Activated gamma-delta T cell treated with anti-CD3 and anti-CD28 coated beads, Interleukin-2, amount 50 U/mL, for 16 hours (primary cell): ENCODE measurements at places on chromosomes 6 and 20.

DNA sequence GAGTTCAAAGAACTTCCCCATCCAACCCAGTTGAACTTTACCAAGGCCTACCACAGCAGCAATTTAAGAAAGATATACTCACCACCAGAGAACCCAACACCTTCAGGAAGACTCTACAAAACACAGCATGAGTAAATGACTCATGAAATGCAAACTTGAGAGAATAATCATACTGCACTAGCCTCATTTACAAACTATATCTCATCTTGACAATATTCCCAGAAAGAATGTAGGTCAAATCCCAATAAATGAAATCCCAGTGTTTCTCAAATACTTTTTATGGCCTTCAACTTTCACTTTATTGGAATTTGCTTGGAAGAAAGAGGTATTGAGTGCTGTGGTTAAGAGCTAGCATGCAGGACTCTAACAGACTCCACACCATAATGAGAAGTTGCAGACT lies 60.0 kb downstream of the FYN start:
- no peak for DNase-seq

DNA sequence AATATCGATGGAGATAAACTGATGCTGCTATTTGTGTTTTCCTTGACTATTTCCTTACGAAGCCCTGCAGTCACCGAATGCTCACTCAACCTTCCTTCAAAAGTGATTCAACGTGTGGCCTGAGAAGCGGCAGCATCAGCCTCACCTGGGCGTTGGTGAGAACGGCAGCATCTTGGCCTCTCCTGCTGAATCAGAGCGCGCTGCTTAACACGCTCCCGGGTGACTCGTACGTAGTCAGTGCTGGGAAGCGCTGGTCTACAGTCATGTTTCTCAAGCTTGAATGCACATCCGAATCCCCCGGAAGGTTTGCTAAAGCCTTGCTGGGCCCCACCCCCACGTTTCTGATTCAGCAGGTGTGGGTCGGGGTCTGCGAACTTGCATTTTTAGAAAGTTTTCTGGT lies 214.1 kb upstream of the RREB1 start:
- DNase-seq: no peak

- no peak for DNase-seq
Measured at GRCh38 chr20:49288250-49288751, 10.4 kb upstream of the ZNFX1 start.

GRCh38 chr6:133754298-133754697 lies 134.6 kb upstream of the TCF21 start:
- DNase-seq: no peak

GRCh38 chr6:46876126-46876525 lies 45.6 kb downstream of the ADGRF5 start:
- DNase-seq: no peak

DNA sequence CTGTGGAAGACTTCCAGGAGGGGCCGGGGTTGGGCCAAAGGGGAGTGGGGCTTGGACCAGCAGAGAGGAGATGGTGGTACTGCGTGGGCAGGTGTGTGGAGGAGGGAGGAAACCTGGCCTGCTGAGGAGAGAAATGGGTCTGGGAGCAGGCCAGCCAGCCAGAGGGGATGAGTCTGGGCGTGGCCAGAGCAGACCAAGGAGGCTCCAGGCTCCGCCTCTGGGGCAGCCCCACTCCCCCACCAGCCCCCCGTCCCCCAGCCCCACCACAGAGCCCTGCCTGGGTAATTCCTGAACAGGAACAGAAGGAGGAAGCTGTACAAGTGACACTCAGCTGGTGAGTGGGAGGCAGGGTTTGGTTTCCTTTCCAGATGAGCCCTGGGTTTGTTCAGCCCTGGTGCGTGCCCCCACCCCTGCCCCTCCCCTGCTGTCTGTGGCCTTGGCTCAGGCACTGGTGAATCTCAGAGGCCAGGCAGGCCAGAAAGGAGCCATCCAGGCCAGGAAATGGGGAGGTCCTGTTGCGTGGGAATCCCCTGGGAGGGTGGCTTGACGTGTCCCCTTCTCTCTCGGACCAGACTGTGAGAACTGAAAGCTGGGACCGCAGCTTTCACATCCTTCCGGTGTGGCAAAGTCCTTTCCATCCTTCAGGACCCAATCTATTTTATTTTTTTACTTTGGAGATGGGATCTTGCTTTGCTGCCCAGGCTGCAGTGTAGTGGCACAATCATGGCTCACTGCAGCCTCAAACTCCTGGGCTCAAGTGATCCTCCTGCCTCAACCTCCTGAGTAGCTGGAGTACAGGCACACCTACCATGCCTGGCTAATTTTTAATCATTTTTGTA lies 9.4 kb upstream of the SRC start:
- no peak for DNase-seq

- no peak for DNase-seq
Measured at GRCh38 chr20:57782631-57783041, 72.8 kb upstream of the PMEPA1 start.

GRCh38 chr6:81557811-81558210 lies 194.7 kb downstream of the TENT5A start:
- no peak for DNase-seq

DNA sequence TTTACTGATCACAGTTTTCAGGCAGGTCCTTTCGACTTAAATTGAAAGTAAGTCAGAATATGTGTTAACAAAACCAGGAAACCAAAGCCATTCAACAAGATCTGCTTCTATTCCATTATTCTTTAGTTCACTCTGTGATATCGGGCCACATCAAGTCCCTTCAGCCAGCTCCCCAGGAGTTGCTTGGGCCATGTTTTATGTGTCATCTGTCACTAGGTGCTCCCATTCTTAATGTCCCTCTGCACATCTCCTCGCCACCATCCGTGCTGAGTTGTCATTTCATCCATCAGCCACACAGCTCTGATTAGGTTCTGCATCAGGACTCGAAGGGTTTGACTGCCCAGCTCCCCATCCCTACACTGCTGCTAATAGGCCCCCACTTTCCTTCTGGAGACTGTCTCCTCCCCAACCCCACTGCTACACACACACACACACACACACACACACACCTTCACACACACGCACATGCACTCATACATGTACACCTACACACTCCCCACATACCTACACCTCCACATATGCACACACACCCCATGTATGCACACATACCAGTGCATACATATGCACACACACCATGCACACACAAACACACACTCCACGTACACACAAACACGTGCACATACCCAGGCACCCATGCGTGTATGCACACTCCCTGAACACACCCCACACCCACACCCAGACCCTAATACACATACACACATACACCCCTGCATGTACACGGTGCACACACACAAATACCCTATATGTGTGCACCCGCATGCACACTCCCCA lies 143.3 kb upstream of the GMDS start:
- no peak for DNase-seq

- DNase-seq: no peak
Measured at GRCh38 chr20:19947611-19948264, 69.4 kb upstream of the NAA20 start.

DNA sequence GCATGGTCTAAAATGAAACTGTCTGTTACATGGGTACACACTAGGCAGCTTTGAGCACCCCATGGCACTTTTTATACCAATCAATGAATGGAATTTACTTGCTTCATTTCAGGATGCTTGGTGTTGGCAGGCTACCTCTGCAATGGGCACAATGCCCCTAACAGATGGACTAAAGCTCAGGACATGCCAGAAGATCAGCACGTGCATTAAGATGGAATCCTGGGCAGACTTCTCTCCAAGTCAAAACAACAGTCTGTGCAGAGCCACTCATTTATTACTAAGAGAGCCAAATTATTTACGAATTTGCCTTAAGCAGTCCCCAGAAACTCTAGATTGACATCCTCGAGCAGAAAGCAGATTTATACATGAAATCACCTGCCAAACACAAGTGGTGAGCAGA lies 55.8 kb upstream of the SCML4 start:
- DNase-seq: no peak

DNA sequence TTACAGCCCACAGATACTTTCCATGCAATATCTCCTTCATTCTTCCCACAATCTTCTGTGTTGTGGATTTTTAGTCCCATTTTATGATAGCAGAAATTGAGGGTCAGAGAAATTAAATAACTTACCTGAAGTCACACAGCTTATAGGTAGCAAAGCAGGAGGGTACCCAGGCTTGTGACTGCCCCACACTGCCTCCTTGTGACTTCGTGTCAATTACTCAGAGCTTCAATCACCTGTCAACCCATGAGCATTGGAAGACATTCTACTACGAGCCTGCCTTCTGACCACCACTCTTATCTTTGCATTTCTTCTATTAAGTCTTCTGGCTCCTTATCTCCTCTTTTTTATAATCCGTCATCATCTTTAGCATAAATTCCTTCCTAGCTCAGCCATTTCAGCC lies 71.6 kb upstream of the NRSN1 start:
- no peak for DNase-seq

DNA sequence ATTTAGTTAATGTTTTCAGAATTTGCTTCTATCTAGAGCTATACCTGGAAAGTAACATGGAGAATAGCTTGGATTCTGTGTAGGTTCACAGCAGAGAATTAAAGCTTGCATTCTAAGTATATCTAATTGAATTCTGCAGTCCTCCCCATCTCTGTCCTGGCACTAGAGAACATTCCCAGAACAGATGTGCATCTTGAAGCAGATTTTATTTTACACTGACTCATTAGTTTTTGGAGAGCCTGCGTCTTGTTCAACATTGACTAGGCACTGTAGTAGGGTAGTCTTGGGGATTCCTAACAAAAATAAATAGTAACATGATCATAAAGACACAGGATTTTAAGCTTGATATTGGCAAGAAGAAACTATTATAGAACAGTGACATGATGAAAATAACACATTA lies 36.2 kb upstream of the BAG2 start:
- DNase-seq: no peak

DNA sequence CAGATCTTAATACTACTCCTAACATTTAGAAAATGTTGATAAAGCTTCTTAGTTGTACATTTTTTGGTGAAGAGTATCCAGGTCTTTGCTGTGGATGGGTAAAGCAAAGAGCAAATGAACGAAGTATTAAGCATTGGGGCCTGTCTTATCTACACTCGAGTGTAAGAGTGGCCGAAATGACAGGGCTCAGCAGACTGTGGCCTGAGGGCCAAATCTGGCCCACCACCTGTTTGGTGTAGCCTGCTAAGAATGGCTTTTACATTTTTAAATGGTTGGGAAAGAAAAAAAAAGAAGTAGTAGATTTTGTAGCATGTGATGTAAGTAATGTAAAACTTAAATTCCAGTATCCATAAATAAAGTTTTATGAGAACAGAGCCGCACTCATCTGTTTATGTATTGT lies 19.4 kb upstream of the MAPK13 start:
- no peak for DNase-seq

GRCh38 chr6:166271376-166271765 lies 36.8 kb downstream of the PRR18 start:
- DNase-seq: no peak

- no peak for DNase-seq
Measured at GRCh38 chr20:57770852-57771720, 61.3 kb upstream of the PMEPA1 start.

GRCh38 chr6:5490501-5491069 lies 229.3 kb downstream of the FARS2 start:
- no peak for DNase-seq

DNA sequence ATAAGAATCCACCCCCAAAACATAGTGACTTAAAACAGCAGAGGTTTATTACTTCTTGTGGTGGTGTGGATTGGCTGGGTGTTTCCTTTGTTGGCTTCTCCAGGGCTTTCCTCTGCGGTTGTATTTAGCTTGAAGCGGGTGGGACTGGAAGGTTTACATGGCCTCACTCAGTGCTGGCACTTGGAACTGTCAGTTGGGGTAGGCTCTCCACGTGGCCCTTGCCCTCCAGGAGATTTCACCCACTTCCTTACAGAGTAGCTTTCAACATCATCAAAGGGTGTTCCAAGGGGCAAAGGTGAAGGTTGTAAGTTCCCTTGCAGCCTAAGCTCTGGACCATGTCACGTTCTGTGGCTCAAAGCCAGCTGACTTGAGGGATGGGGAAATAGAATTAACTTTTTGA lies 32.5 kb upstream of the NKX2-2 start:
- no peak for DNase-seq

DNA sequence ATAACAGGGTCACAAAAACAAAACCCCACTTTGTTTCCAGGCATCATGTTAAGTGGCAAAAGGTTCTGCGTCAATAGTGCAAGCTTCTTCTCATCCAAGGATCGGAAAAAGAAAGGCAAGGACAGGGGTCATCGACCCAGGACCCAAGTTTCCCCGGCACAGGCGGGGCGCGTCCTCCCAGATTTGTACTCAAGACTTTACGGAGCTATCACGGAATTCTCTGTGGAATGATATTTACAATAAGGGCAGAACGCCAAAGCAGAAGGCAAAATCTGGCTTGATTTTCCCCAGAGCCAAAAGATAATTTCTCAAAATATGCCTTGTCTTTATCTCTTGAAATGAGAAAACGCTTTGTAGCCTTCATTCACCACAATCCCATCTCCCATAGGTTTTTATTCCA lies 25.5 kb downstream of the PDE10A start:
- no peak for DNase-seq

DNA sequence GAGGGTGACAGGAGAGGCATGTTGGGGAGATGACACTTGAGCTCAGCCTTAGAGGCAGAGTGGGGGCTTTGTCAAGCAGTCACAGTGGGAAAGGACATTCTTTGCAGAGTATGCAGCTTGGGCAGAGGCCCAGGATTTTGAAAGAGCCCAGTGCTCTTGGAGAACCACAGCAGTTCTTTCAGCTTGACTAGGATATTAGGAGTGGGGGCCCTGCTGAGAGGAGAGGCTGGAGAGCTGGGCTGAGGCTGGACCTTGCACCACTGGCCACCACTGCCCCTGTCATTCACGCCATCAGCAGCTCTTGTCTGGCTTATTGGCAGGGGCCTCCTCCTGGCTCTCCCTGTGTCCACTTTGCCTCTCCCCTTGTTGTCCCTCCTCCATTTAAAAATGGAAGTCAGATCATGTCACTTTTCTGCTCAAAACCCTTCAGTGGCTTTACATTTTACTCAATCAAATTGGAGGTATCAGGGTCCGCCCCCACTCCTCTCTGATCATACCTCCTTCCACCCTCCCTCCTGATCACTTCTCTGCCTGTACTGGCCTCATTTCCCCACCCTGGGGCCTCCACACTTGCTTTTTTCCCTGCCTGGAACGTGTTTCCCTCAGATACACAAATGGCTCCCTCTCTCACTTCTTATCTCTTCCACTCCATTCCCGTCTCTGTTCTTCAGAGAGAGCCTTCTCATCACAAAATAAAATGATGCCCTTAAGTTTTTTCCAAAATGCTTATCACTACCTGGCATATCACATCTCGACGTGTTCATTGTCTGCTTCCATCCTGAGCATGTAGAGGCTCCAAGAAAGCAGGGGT lies 10.5 kb downstream of the MANBAL start:
- DNase-seq: no peak
